ENCODE measurements at places on chromosomes 2 and 18.

DNA sequence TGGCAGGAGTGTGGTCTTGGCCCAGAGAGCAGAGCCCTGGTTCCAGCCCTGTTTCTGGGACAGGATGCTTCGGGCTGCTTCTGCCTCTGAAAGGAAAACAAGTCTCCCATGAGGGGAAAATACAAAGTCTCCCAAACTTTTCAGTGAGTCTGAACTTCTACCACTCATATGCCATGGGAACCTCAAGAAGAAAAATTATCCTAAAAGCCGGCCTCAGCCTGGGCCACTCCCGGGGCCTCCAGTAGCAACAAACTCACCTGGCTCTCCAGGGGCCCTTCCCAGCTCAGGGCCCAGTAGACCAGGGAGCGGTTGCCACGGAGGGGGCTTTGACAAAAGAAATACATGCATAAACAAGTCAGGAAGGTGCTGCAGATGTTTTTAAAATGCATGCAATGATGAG, 289.2 kb upstream of the HDAC4 start:
- no peak for DNase-seq

DNA sequence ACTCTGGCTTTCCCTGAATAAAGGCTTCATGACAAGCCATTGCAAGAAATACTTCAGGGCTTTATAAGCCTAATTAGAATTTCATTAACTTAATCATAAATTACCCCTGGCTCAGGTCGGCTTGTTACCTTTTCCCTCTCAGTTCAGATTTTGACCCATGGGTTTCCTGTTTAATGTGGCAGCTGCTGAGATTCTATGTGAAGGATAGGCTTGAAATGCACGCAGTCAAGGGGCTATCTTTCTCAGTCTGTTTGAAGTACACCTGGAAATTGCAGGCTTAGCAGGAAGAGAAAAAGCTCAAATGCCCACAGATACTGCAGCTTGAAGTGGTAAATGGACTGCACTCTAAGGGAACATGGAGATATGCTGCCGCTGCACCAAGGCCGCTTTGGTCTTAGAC, 49.4 kb downstream of the CAVIN2 start:
- no peak for DNase-seq

GRCh38 chr2:219104107-219105035, 43.6 kb upstream of the IHH start:
- DNase-seq: peak; percentile 16

DNA sequence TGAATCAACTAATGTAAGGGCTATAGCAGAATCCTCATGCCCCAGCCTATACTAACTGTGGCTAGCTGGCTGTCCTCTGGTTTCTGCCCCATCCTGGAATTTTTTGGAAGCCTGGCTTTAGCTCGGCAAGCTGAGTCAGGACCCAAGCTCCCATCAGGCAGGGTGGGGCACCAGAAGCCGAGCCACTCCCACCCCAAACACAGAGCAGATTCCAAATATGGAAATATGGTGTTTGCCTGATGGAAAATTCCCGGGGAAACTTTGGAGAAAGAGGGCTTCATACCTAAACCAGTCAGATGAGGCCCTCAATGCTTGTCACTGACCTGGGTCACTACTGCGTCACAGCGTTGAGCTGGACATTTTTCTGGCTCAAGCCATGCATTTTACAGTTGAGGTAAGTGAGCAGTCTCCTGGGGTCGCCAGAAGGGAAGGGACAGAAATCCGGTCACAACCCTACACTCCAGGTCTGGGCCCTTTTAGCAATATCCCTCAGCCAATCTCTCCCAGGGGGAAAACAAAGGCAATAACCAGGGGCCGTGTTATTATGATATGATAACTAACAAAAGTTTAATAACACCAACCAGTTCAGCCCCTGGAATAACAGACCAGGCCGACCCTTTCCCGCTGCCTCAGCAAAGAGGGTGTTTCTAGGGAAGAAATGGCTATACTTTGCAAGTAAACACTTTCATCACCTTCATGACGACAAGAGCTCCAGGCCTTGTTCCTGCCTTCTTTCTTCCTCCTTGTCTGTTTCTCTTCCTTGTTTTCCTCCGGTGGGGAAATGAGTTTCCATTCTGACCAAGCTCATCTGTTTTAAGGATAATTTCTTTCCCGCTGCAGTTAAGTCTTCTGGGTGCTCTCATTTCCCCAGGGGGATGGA, 37.7 kb downstream of the PSD4 start:
- peak; percentile 88 for DNase-seq

GRCh38 chr18:11857177-11857887, 6.1 kb downstream of the CHMP1B start:
- DNase-seq: peak; percentile 97

DNA sequence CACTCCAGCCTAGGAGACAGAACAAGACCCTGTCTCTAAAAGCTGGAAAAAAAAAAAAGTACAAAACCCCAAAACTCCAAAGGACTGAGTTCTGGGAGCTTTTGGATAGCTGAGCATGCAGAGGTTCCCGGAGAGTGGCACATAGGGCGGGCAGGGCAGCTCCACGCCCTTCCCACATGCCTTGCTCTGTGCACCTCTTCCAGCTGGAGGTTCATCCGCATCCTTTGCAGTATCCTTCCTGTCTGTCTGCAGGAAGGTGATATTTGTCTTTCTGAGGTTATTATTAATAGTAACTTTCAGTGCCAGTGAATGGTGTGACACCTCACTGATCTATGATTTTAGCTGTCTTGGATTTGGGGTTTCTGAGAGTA, 70.2 kb downstream of the INPP4A start:
- DNase-seq: no peak

DNA sequence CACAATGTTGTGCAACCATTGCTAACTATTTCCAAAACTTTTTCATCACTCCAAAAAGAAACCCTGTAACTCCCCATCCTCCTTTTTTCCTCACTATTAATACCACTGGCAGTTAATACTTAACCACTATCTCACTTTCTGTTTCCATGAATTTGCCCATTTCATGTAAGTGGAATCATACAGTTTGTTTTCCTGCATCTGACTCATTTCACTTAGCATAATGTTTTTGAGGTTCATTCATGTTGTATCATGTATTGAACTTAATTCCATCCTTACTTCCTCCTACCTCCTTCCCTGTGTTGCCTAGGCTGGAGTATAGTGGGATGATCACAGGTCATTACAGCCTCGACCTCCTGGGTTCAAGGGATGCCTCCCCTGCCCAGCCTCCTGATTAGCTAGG, 68.3 kb downstream of the FAM117B start:
- DNase-seq: no peak

DNA sequence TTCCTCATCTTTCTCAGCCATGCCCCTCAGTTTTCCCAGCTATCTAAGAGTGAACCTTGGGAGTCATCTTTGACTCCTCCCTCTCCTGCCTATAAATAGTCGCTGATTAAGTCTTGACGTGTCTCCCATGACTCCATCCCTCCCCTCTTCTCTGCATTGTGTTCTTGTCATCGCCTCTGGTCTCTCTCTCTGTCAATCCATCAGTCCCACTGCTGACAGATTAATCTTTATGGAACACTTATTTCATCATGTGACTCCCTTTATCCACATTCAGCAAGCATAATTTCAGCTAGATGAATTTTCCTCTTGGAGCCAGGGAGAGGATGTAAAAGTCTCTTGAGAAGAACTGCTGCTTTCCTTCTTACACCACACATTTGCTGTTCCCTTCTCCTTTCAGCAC, 9.4 kb downstream of the ADAM23 start:
- DNase-seq: peak; percentile 22

- no peak for DNase-seq
These were observed 28.0 kb upstream of the RALBP1 start for GRCh38 chr18:9447334-9447733.

GRCh38 chr2:206069417-206069816, 16.6 kb downstream of the INO80D start:
- no peak for DNase-seq

DNA sequence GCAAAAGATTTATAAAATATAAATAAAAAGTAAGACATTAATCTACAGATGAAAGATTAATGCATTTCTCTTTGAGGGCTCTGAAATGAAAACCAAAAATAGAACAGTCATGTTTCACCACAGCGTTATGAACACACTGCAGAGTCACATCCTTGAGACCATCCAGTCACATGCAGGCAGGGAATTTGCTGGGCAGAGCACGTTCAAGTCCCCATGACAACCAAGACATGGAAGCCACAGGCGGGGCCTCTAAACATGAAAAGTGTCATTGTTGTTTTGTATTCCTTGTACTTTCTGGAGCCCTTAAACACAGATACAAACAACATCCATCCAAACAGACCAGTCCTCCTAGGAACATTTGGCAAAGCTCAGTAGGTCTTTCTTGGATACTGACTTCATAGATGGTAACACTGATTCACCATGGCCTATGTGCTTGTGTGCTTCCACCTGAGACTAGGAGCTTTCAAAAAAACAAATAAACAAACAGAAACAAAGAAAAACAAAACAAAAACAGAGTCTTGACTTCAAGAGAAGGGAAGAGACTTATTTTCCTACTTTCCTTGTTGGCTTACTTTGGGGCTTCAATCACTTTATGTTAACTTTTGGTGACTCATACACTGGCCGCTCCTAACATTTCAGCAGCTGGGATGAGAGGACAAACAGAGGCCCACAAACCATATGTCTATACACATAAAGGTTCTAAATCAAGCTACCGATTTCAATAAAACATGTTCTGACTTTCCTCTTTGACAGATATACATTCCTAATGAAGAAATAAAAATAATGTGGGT, 99.5 kb upstream of the CCDC85A start:
- DNase-seq: no peak

- no peak for DNase-seq
These were observed 446.1 kb downstream of the EIPR1 start for GRCh38 chr2:2931318-2932075.

- no peak for DNase-seq
These were observed 162.2 kb upstream of the TACR1 start for GRCh38 chr2:75361486-75361885.

DNA sequence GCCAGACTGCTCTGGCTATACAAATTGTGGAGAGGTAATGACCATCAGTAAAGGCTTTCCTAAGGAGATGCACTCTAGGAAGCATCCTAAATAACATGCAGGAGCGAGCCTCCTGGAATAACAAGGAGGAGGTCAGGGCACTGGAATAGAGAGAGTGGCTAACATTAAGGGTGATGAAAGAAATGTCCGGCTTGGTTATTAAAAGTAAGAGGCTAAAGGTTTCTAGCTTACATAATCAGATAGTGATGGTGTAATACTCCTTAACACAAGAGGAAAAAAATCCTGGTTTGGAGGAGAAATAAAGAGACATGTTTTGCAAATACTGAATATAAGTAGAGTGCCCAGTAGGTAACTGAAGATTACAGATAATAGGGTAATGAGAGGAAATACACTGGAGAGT, 365.7 kb downstream of the ZEB2 start:
- no peak for DNase-seq

DNA sequence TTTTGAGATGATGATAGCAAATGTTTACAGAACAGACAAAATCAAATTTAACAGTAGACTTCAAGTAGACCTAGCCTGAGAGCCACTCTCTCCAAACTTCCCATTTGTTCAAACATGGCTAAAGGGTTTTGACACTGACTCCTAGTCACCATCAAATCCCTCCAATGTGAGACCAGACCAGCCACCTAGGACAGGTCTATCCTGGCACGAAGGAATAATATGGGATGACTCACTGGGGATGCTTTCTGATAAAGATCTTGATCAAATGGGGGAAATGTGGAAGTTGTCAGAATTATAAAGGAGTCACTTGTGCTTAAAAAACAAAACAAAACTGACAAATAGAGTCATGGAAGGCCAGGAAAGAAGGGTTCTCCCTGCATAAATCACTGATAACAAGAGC, 95.7 kb downstream of the EDAR start:
- peak; percentile 7 for DNase-seq

DNA sequence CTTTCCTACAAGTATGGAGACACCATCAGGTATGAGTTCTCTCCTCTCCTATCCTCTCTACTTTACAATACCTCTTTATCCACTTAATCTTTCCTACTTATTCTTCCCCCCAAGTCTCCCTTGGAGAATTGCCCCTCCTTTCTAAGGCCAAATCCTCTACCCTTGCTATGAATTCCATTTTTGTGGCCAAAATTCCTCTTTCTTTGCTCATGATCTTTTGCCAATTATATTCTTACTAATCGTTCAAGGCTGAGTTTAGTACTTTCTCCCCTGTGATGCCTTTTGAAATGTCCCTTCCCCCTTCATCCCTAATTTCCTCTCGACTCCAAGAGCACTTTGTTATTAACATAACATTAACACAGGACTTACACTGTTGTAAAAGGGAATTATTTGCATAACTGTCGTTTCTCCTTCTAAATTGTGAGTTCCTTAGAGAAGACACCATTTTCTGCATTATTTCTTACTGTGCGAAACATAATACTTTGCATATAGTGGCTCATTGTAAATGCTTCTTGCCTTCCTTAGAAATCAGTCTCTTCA, 133.4 kb downstream of the KCTD1 start:
- no peak for DNase-seq

DNA sequence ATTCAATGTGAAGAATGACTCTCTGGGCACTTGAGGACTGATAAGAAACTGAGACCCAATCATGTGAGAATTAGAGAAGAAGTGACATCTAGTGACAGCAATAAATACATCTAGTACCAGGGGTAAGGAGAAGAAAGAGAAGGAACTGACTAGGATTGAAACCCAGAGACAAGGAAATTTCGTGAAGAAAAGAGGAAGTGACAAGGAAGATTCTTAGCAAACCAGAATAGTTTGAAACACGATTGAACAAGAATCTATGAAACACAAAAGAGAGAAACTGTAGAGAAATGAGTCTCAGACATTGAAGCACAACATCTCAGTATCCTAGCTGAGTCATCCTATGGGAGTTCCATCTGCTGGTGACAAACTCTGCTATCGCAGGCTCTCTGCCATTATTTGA, 571.9 kb upstream of the PKDCC start:
- DNase-seq: no peak

- no peak for DNase-seq
These were observed 73.4 kb downstream of the SLC66A3 start for GRCh38 chr2:11228692-11229091.

DNA sequence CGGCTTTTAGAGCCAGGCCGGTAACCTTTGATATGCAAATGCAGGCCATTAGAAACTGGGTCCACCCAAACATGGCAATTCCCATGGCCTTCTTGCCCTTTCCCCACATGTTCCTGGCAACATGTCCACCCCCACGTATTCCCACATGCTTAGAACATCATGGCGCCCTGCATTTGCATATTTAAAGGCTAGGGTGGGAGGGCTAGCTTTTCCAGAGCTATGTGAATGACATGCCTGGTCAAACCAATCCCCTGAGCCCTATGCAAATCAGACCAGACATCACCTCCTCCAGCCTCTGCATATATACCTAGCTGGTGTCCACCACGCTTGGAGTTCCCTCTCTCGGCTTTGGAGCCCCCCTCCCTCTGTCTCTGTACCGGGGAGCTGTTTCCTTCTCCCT, 481.9 kb downstream of the CDH2 start:
- DNase-seq: no peak

All from RWPE1 (cell line).